ENCODE measurements at places on chromosomes 6 and 20. TPM values are rescaled to one million over a fixed set of nuclear protein-coding genes. Genes with fewer than 3 reads are reported as not detected.

DNA sequence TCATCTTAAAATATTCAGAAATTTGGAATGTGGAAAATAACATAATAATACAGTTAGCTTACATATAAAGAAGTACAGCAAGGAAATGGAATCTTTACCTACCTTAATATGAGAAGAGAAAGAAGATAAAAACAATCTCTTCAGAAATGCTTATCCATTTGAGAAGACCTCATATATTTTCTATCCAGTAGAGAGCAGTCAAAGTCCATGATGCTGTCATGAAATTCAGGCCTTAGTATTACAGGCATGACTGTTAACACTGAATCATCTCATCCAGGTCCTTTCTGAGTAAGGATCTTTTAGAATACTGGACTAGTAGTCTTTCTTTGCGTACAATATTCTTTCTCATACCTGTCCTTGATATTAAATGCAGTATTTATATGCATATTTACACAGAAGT, 713.4 kb downstream of the CD109 start:
- no peak overlapping the region for H3K27ac ChIP-seq
- no peak overlapping the region for H3K4me3 ChIP-seq
- H3K36me3 ChIP-seq = no peaks in the 10 kb centered on the region
- DNase-seq = no peak
- H3K4me1 ChIP-seq = no peaks in the 10 kb centered on the region
- H3K27me3 ChIP-seq = no peaks in the 10 kb centered on the region

- H3K4me3 ChIP-seq = no peak overlapping the region
- H3K4me1 ChIP-seq = no peaks in the 10 kb centered on the region
- H3K27me3 ChIP-seq = no peaks in the 10 kb centered on the region
- H3K27ac ChIP-seq = no peak overlapping the region
- H3K36me3 ChIP-seq = no peaks in the 10 kb centered on the region
These were observed 137.0 kb downstream of the CDH4 start for GRCh38 chr20:61389077-61389476.

DNA sequence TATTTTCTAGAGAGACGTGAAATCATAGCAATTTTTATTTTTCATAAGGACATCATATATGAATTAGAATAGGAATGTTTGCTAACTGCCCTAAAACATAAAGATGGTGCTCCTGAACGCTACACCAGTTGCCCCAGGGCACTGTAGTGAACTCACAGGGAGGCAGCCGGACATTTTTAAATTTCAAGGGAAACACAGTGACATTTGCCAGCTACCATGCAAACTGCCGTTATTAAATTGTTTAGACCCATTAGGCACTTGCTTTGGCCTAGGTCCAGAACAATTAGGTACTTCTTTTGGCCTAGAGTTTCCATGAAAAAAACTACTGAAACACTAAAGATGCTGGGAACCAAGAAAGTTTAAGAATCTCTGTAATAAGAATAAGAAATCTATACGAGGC, 24.9 kb upstream of the CFAP206 start:
- H3K27me3 ChIP-seq = no peaks in the 10 kb centered on the region
- no peaks in the 10 kb centered on the region for H3K36me3 ChIP-seq
- H3K4me3 ChIP-seq = no peak overlapping the region
- no peak for DNase-seq

GRCh38 chr6:27505209-27506027, 32.5 kb upstream of the ZNF184 start:
- no peaks in the 10 kb centered on the region for H3K36me3 ChIP-seq
- no peaks in the 10 kb centered on the region for H3K4me1 ChIP-seq
- no peak overlapping the region for H3K27ac ChIP-seq
- H3K4me3 ChIP-seq = no peak overlapping the region

DNA sequence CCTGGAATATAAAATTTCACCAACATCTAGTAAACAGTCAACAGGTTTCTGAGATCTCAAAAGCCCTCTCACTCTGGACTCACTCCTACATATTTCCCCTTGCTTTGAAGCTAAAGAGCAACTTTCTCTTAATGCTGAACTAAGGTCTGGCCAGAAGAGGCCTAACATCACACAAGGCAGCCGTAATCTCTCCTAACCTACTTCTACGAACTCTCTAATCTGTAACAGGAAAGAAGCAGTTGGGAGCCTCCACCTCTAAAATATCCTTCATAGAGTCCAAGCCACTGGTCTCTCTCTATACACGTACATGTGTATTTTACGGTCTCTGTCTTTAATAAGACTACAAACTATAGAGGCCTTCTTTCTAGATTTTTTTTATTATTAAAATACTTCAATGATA, 72.0 kb downstream of the REV3L start:
- H3K36me3 ChIP-seq = no peaks in the 10 kb centered on the region
- H3K27me3 ChIP-seq = no peaks in the 10 kb centered on the region
- H3K27ac ChIP-seq = peak overlapping the region; percentile 53

DNA sequence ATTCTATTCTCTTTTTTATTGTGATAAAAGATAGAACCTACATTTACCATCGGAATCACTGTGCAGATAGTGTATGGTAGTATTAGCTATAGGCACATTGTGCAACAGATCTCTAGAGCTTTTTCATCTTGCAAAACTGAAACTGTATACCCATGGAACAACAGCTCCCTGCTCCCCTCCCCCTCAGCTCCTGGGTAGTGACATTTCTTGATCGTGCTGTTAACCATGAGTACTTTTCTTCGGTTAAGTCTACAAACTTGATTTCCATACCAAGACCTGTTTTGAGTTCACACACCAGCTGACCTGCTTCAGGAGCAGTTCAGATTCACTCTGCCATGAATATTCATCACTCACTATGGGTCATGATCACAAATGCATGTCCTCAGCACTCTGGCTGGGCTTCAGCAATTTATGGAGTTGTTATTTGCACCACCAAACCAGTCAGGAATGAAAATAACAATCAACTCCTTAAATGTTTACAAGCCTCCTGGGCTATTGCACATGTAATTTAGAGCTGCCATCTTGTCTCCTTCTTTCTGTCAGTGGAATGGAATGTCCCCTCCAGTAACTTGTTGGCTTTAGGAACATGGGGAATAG, 32.8 kb downstream of the PRDM1 start:
- no peak for DNase-seq
- no peaks in the 10 kb centered on the region for H3K4me1 ChIP-seq
- H3K27ac ChIP-seq = no peak overlapping the region
- H3K36me3 ChIP-seq = no peaks in the 10 kb centered on the region

DNA sequence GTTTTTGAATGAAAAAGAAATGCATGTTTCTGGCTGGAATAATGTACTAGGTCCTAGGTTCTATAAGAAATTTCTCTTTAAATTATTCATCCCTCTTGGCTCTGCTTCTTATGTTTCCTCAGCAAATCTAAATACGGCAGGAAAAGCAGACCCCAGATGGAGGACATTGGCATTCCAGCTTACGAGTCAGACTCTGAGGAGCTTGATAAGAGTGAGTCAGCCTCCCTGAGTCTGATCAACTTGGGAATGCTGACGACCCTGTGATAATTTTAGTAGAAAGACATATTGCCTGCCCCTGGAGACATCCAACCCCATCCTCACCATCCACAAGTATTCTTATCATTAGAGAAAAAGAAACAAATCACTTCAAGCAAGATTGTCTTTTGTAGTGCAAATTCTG, 509.7 kb upstream of the MARCKS start:
- H3K27me3 ChIP-seq = no peaks in the 10 kb centered on the region
- no peaks in the 10 kb centered on the region for H3K4me1 ChIP-seq
- no peak overlapping the region for H3K27ac ChIP-seq
- H3K36me3 ChIP-seq = no peaks in the 10 kb centered on the region
- no peak for DNase-seq

Gene RBM24
- 8.3 TPM for total RNA-seq

Gene REM1
- total RNA-seq = 3.8 TPM

GRCh38 chr20:44572551-44573500, 9.6 kb upstream of the PKIG start:
- no peak overlapping the region for H3K4me3 ChIP-seq
- H3K4me1 ChIP-seq = no peaks in the 10 kb centered on the region
- peak; percentile 86 for DNase-seq

Gene HSP90AB1
- 503 TPM for total RNA-seq

- peaks cover 6% of the 10 kb centered on the region for H3K27me3 ChIP-seq
- peaks cover 12% of the 10 kb centered on the region for H3K4me1 ChIP-seq
- no peak overlapping the region for H3K4me3 ChIP-seq
- H3K27ac ChIP-seq = no peak overlapping the region
These were observed 2.1 kb upstream of the KCNS1 start for GRCh38 chr20:45103072-45103471.

DNA sequence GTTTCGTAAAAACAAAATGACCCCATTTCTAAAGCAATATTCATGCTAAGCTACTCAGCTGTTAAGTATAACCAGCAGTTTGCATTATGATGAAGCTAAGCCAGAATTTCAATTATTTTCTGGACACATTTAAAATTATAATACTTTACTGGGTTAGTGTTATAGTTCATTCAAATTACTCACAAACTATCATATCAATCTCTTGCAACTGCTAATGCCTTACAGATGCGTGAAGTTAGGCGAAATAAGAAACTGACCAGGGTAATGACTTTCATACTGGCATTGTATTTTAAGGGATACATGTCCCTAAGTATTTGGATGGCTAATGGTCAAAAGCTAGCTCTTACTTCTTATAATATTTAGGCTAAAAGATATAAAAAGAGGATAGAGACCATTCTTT, 249.6 kb downstream of the TSHZ2 start:
- peaks cover 3% of the 10 kb centered on the region for H3K4me1 ChIP-seq
- H3K27ac ChIP-seq = no peak overlapping the region
- H3K4me3 ChIP-seq = no peak overlapping the region
- no peaks in the 10 kb centered on the region for H3K36me3 ChIP-seq

Gene FAM184A
- 8.7 TPM for total RNA-seq

Measured in sigmoid colon (tissue), 7 donors.